ENCODE measurements at places on chromosomes 7 and 10.

DNA sequence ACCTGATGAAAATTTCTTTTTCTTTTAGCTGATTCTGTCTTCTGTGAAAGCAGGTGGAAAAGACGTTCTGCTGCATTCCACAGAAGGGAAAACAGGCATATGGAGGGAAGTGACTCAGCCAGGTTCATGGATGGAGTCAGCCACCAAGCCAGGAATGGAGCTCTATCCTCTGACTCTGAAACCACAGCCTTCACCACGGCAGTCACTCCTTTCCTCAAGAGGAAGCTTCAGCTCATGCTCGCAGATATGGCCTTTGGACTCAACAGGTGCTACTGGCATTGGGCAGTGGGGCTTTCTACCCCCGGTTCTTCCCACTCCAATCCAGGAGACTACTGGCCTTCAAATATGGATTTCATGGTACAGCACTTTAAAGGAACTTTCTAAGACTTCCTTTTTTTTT is 11.5 kb upstream of the PLAU start:
- DNase-seq, result no peak

DNA sequence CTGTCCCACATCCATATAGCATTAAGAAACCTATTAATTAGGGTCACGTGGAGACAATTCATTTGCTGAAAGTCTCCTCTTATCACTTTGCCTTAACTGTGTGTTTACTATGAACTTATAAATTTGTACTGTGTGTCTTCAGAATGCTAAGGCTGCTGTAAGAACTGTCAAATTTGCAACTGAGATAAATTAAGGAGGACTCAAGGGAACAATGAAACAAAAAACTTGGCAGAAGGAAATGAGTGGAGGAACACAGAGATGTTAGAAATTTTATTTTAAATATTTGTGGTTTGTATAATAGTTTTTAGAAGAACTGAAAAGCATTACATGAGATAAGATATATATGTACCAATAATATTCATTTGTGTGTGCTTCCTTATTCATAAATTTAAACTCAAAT is 1005.3 kb upstream of the SORCS1 start:
- no peak for DNase-seq

GRCh38 chr7:50697748-50698147 is 84.9 kb downstream of the GRB10 start:
- DNase-seq, result no peak

DNA sequence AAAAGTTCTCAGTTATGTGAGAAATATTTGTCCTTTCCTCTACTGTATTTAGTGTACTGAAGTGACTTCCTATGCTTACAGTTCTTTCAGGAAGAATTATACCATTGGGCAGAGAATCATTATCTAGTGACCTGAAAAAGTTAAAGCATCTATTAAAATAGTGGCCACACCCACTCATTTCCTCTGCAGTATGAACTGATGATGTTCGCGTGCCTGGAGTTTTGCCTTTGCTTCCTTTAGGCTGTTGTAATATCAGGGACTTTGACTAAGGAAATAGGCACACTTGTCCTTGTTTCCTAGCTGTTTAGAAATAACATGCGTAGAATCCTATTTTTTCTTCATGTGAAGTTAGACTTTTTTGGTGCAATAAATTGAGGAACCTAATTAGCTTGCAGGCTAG is 100.7 kb downstream of the ZMYND11 start:
- no peak for DNase-seq

DNA sequence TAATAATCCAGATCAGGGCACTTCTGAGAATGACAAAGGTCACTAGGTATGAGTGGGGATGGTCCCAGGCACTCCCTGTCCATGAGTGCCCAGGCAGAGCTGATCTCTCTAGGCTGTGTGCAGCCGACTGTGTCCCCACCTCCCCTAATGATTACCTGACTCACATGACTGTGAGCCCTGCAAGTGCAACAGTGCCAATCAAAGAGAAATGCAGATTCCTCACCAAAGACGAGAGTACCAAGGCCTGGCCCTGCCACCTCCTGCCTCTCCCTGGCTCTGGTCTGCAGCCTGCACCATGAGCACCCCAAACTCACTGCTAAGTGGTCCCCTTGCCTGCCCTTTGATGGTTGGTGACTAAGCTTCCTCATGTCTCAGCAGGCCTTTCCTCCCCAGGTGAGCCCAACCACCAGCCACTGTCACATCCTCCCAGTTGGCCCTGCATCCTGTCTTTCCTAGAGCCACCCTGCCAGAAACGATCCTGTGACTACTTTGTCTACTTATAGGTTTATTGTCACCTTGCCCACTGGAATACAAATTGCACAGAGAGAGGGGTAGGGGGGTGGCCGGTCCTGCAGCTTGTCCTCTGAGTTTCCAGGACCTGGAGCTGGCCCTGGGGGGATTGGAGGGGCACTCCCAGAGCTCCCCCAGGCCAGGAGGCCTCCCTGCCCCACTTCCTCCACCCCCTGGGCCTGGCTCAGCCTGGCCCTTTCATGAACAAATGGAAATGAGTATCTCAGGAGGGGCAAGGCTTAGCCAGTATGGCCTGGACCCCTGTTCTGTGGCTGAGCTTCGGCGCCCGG is 22.4 kb upstream of the GDF10 start:
- DNase-seq, result no peak

GRCh38 chr7:116575853-116576252 is 51.0 kb downstream of the CAV1 start:
- no peak for DNase-seq

- DNase-seq, result no peak
Measured at GRCh38 chr10:119231654-119232053, 24.3 kb downstream of the GRK5 start.

DNA sequence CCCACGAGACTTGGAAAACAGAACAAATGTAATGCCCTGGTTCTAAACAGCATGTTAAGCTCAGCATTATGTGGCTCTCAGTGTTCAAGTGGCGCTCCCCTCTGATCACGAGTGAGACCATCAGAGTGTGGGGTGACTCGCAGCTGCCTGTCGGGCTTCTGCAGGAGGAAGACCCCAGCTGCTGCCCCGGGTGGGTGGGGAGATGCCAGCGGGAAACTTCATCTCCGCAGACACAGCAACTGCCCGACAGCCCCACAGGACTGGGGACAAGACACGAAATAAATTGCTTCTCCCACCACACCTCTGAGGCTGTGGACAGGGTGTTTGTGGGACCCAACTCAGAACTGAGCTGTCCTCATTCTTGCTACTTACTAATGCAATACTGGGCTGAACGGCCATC is 126.3 kb upstream of the KIF5B start:
- DNase-seq, result no peak

DNA sequence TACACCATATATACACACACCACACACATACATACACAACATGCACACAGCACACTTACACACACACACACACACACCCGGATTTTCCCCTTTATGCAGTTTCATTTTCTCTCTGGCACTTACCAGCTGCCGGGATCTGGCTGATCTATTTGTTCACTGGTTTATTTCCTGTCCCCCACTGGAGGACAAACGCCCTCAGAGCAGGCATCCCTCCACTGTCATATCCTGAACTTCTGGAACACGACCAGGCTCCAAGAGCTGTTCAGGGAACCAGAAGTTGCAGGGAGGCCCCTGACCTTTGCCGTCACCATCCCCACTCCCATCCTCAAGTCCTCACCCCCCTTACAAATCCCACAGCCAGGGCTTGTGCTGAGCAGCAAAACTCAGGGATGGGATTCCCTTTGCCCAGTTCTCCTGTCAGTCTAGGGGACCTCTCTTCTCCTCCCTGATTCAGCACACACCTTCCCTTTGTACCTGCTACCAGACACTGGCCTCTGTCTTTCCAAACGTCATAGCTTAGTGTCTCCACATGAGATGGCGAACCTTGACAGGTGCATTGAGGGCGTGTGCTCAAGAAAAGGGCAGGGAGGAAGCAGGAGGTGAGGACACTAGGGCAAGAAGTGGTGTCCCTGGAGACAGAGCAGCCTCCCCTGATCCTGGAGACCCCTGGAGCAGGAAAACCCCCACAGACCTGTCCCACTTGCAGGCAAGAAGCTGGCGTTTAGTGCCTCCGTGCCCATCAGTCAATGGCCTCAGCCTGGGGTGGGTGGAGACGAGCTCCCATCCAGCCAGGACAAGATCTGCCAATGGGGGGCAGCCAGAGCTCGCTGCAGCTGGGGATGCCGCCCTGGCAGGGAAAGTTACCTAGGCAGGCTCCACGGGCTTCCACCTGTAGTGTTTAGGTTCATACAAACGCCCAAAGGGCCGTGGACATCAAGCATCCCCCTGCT is 12.7 kb upstream of the DOCK1 start:
- no peak for DNase-seq

GRCh38 chr7:133126422-133126821 is 44.5 kb upstream of the CHCHD3 start:
- no peak for DNase-seq

GRCh38 chr10:47333532-47333931 is 11.3 kb downstream of the GDF2 start:
- DNase-seq, result no peak

- DNase-seq, result no peak
Measured at GRCh38 chr7:109021390-109021789, 451.7 kb downstream of the DNAJB9 start.

DNA sequence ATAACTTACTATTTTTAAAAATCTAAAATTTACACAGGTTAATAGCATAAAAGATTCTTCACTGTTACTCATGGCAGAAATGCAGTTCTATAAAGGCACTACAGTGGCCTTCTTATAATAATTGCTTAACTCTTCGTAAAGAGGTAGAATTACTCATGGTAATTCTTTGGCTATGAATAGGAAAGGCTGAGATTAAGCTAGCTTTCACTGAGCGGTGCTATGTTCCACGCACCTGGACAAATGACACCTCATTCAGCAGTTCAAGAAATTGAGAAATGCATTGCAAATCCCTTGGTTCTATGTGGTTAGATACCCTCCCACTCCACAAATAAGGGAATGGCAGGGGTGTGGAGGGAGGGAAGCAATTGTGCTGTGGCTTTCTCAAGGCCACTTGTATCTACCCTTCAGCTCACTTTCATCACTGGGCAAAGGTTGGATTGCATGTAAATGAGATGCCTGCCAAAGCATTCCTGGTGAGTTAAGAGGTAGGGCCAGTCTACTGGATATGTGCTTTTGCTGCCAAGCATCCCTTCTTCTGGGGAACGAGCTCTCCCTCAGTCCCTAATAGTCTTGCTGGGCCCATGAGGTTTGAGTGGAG is 210.9 kb downstream of the TEX36 start:
- DNase-seq, result no peak

GRCh38 chr7:116726149-116726548 is 54.2 kb downstream of the MET start:
- no peak for DNase-seq

- no peak for DNase-seq
Measured at GRCh38 chr7:45122975-45123860, 11.7 kb upstream of the TBRG4 start.
